Muscle of leg (tissue), 16 donors: ENCODE measurements at places on chromosomes 7 and 10.

- no peak overlapping the region for H3K4me3 ChIP-seq
- no peaks in the 10 kb centered on the region for H3K27me3 ChIP-seq
- no peak for DNase-seq
Observed at GRCh38 chr7:92874567-92874966, 38.2 kb upstream of the CDK6 start.

DNA sequence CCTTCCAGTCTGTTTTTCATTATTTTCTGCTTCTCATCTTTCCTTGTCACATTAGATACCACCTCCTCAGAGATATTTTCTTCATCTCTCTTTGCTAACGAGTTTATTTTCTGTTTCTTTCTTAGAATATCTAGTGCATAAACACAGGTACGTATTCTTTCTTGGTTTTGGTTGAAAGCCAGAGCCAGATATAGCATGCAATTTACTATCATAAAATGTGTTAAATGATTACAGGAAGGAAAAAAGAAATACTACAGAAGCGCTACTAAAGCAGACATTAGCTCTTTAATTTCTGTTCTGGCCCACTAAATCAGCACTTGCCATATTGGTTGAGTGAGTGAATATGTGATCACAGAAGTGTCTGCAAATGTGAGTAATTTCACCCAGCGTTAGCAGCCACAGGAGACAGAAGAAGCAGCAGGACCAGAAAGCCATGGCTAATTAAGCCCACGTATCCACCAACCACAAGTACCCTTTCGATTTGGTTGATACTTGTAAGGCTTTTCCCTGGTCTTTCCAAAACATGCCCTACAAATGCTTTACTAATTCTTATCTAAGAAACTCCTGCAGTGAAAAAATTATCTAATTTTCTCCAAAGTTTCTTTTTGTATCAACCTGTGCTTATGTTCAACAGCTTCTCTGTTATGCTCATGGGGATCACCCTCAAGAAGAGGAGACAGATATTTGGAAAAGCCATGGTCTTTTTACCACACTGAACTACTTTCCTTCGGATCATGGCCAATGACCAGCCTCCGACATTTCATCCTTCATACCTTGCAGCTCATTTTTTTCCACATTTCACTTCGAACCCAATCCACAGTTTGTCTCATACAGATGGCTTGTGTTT lies 23.1 kb upstream of the MACC1 start:
- no peaks in the 10 kb centered on the region for H3K4me1 ChIP-seq
- H3K27ac ChIP-seq: no peak overlapping the region
- H3K27me3 ChIP-seq: no peaks in the 10 kb centered on the region
- H3K4me3 ChIP-seq: no peak overlapping the region

GRCh38 chr10:103672345-103672744 lies 178.8 kb downstream of the NEURL1 start:
- H3K36me3 ChIP-seq: no peaks in the 10 kb centered on the region
- H3K4me1 ChIP-seq: peaks cover 71% of the 10 kb centered on the region
- H3K27me3 ChIP-seq: no peaks in the 10 kb centered on the region
- H3K27ac ChIP-seq: no peak overlapping the region
- DNase-seq: no peak
- no peak overlapping the region for H3K4me3 ChIP-seq

DNA sequence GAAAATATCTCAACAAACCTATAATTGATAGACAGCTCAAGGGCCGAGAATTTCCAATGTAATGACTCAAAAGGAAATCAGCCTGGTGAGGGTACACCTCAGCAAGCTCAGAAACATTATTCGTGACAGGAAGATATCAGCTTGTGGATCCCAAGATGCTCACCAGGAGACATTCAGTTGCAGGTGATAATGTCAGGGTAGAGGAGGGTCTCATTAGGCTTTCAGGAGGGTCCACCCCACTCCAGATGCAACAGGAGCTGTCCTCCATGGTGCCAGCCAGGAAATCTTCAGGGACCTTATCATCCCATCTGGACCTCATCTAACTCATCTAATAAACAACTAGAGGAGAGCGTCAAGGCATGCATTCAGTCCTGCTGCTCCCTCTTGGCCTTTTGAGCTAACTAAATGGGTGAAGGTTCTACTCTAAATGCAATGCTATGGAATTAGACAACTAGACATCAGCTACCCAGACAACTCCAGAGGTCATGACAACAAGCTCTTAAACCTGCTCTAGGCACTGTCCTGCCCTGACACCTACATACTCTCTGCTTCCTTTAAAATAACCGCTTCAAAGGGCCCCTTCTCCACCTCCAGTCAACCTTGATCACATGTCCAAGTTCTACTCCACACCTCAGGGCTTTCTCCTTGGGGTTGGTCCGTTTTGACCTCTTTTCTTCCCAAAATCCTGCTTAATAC lies 4.3 kb upstream of the GIMAP5 start:
- peaks cover 9% of the 10 kb centered on the region for H3K27me3 ChIP-seq
- H3K27ac ChIP-seq: no peak overlapping the region
- H3K36me3 ChIP-seq: no peaks in the 10 kb centered on the region
- DNase-seq: no peak
- H3K4me3 ChIP-seq: no peak overlapping the region

GRCh38 chr10:76881477-76882220 lies 756.0 kb downstream of the KCNMA1 start:
- H3K36me3 ChIP-seq: no peaks in the 10 kb centered on the region
- H3K27me3 ChIP-seq: no peaks in the 10 kb centered on the region
- peaks cover 3% of the 10 kb centered on the region for H3K4me1 ChIP-seq
- H3K4me3 ChIP-seq: no peak overlapping the region

GRCh38 chr7:134767520-134768168 lies 11.8 kb upstream of the CALD1 start:
- H3K27me3 ChIP-seq: no peaks in the 10 kb centered on the region
- peak; percentile 47 for DNase-seq
- H3K4me1 ChIP-seq: peaks cover 20% of the 10 kb centered on the region
- no peaks in the 10 kb centered on the region for H3K36me3 ChIP-seq
- H3K27ac ChIP-seq: peak overlapping the region; percentile 80
- no peak overlapping the region for H3K4me3 ChIP-seq

DNA sequence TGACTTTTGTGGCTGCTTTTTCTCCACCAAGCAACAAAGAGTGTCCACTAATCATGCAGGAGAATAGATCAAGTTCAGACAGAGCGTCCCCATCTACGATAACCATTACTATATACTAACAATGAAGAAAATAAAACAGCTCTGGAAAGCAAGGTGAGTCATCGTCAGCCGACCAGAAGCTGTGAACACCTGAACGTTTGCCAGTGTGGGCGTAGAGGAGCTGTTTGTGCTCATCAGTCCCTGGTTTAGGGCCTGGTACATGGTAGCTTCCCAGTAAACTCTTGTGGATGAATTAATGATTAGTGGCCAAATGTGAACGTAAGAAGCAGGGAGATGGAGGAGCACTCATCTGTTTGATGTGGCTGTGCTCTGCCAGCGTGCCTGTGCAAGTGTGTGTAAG lies 180.7 kb downstream of the EVX1 start:
- no peak overlapping the region for H3K27ac ChIP-seq
- H3K27me3 ChIP-seq: peaks cover 2% of the 10 kb centered on the region
- H3K4me3 ChIP-seq: no peak overlapping the region
- no peaks in the 10 kb centered on the region for H3K36me3 ChIP-seq
- H3K4me1 ChIP-seq: no peaks in the 10 kb centered on the region

DNA sequence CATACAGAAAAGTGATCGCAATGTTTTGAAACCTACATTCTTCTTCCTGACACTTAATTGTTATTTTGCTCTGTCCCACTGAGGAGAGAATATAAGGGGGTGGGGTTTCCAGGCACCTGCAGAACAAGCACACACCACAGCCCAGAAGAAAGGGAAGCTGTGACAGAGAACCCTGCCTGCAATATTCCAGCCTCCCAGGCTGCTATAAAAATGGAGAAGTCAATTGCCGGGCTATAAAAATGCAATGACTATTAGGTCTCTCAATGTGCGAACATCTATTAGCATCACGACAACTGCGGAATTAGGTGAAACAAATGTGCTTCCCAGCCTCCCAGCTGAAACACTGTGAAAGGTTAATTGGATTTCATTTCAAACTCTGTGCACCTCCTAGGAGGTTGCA lies 145.3 kb upstream of the FRMD4A start:
- peaks cover 32% of the 10 kb centered on the region for H3K4me1 ChIP-seq
- H3K36me3 ChIP-seq: no peaks in the 10 kb centered on the region
- DNase-seq: no peak
- H3K27me3 ChIP-seq: peaks cover 8% of the 10 kb centered on the region

GRCh38 chr10:26528715-26529393 lies 90.7 kb downstream of the APBB1IP start:
- no peaks in the 10 kb centered on the region for H3K4me1 ChIP-seq
- H3K27ac ChIP-seq: no peak overlapping the region
- H3K27me3 ChIP-seq: no peaks in the 10 kb centered on the region
- DNase-seq: peak; percentile 23
- H3K4me3 ChIP-seq: no peak overlapping the region

DNA sequence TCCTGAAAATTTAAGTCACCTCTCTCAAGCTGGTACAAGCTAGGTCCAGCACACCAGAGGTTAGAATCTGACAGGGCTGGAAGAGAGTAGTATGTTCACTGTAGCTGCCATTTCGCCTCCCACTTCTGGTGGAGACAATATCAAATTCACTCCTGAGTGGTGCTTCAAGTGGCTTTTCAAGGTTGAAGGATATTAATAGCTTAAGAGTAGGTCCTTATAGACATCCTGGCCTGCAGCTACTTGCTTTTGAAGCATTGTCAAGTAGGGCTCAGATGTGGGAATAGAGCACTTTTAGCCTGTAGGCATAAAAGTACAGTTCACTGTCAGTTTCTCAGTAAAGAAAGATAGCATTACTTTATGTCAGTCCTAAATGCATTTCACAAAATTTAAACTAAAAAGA lies 270.5 kb upstream of the PLPP4 start:
- no peaks in the 10 kb centered on the region for H3K27me3 ChIP-seq
- no peak overlapping the region for H3K27ac ChIP-seq
- H3K4me3 ChIP-seq: no peak overlapping the region
- no peaks in the 10 kb centered on the region for H3K36me3 ChIP-seq
- DNase-seq: no peak
- no peaks in the 10 kb centered on the region for H3K4me1 ChIP-seq

DNA sequence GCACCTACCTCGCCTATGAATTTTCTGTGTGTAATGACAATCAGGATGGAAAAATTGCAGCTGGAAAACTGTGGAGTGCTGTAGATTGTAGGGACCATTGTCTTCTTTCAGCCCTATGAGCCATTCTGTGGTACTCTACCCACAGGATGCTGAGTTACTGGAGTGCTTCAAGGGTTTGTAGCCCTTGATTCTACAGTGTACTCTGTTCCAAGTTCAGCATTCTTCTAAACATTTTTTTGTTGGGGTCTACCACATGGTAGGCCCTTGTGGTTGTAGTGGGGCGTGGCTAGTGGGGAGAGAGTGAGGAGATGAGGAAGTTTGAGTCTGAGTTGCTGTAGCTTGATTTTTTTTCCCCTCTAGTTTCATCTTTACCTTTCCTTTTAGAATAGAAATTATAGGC lies 33.5 kb downstream of the REEP3 start:
- H3K4me3 ChIP-seq: no peak overlapping the region
- no peak for DNase-seq
- no peaks in the 10 kb centered on the region for H3K36me3 ChIP-seq
- no peaks in the 10 kb centered on the region for H3K4me1 ChIP-seq

- DNase-seq: no peak
- no peak overlapping the region for H3K4me3 ChIP-seq
- no peaks in the 10 kb centered on the region for H3K36me3 ChIP-seq
- H3K4me1 ChIP-seq: peaks cover 17% of the 10 kb centered on the region
- no peak overlapping the region for H3K27ac ChIP-seq
- peaks cover 61% of the 10 kb centered on the region for H3K27me3 ChIP-seq
Observed at GRCh38 chr10:101565370-101565900, 22.6 kb downstream of the POLL start.

- no peak for DNase-seq
- no peak overlapping the region for H3K27ac ChIP-seq
- H3K4me3 ChIP-seq: no peak overlapping the region
- peaks cover 7% of the 10 kb centered on the region for H3K36me3 ChIP-seq
Observed at GRCh38 chr7:105656922-105657521, 75.7 kb upstream of the EFCAB10 start.

- no peak for DNase-seq
- no peak overlapping the region for H3K27ac ChIP-seq
- H3K27me3 ChIP-seq: peaks cover 13% of the 10 kb centered on the region
- H3K4me1 ChIP-seq: peaks cover 14% of the 10 kb centered on the region
- no peaks in the 10 kb centered on the region for H3K36me3 ChIP-seq
Observed at GRCh38 chr7:3154881-3155494, 111.3 kb upstream of the CARD11 start.

- no peak for DNase-seq
- peaks cover 6% of the 10 kb centered on the region for H3K27me3 ChIP-seq
- H3K4me3 ChIP-seq: no peak overlapping the region
- H3K4me1 ChIP-seq: peaks cover 54% of the 10 kb centered on the region
Observed at GRCh38 chr10:86705905-86706304, 37.6 kb downstream of the LDB3 start.

GRCh38 chr7:42314696-42315095 lies 77.7 kb upstream of the GLI3 start:
- no peak overlapping the region for H3K27ac ChIP-seq
- no peak overlapping the region for H3K4me3 ChIP-seq
- no peaks in the 10 kb centered on the region for H3K27me3 ChIP-seq

DNA sequence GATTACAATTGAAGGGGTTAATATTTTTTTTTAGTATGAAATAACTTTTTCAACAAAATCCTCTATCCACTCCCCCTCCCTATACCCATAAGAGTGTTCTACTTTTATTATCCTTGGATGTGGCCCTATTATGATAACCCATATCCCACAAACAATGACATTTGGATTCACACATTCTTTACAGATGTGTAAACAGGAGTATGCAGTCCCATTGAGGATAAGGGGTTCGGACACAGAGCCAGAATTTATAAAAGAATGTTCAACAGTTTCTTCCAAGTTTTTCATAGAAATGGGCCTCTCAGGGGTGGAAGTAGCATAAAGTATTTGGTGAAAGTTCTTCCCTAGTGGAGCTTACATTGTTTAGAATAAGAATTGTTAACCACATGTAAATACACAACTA lies 16.1 kb upstream of the PCLO start:
- DNase-seq: peak; percentile 39
- no peaks in the 10 kb centered on the region for H3K36me3 ChIP-seq
- no peak overlapping the region for H3K4me3 ChIP-seq
- H3K27ac ChIP-seq: no peak overlapping the region
- no peaks in the 10 kb centered on the region for H3K27me3 ChIP-seq

GRCh38 chr10:91652364-91652763 lies 19.5 kb upstream of the PPP1R3C start:
- H3K4me1 ChIP-seq: no peaks in the 10 kb centered on the region
- no peak overlapping the region for H3K27ac ChIP-seq
- H3K36me3 ChIP-seq: no peaks in the 10 kb centered on the region
- DNase-seq: no peak
- H3K4me3 ChIP-seq: no peak overlapping the region

DNA sequence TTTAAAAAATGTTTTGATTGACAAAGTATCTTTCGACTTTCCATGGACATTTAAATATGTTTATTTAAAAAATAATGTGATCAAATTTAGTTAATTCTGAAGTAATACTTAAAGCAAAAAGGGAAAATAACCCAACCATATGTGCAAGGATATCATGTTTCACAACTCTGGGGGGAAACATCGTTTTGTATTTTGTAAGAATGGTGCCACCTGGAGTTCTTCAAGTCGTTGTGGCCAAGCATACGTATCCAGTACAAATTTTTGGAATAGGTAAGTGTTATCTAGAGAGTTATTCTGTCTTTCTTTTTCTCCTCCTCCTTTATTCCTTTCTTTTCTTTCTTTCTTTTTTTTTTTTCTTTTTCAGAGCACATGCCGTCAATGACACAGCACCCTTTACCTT lies 176.2 kb upstream of the CSTF2T start:
- peaks cover 8% of the 10 kb centered on the region for H3K4me1 ChIP-seq
- H3K27ac ChIP-seq: no peak overlapping the region
- H3K36me3 ChIP-seq: no peaks in the 10 kb centered on the region
- H3K4me3 ChIP-seq: no peak overlapping the region
- DNase-seq: peak; percentile 59
